CD4-positive, alpha-beta T cell treated with Interleukin-1 beta for 1 hour (primary cell): ENCODE measurements at places on chromosomes 11 and 22.

DNA sequence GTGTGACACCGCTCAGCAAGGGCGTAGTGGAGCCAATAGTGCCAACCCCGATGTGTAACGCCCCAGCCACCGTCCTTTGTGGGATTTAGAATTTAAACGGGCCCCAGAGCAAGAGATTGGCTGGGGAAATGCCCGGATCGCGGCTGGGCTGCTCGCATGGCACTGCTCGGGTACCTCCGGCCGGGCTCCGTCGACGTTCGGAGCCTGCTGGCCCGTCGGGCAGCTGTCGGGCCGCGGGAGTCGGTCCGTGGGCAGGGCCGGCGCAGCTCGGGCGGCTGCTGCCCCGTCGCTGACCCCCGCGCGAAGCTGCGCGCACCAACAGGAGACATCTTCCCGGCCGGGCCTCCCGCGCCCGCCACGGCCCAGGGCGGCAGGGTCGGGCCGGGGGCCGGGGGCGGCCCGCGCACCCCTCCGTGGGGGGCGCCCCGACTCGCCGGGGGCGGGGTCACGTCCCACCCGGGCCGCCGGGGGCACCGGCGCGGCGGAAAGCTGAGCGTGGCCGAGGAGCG is 1.3 kb upstream of the KDM2A start:
- DNase-seq = peak; percentile 38

GRCh38 chr11:78564490-78565467 is 9.9 kb downstream of the NARS2 start:
- DNase-seq = peak; percentile 9

DNA sequence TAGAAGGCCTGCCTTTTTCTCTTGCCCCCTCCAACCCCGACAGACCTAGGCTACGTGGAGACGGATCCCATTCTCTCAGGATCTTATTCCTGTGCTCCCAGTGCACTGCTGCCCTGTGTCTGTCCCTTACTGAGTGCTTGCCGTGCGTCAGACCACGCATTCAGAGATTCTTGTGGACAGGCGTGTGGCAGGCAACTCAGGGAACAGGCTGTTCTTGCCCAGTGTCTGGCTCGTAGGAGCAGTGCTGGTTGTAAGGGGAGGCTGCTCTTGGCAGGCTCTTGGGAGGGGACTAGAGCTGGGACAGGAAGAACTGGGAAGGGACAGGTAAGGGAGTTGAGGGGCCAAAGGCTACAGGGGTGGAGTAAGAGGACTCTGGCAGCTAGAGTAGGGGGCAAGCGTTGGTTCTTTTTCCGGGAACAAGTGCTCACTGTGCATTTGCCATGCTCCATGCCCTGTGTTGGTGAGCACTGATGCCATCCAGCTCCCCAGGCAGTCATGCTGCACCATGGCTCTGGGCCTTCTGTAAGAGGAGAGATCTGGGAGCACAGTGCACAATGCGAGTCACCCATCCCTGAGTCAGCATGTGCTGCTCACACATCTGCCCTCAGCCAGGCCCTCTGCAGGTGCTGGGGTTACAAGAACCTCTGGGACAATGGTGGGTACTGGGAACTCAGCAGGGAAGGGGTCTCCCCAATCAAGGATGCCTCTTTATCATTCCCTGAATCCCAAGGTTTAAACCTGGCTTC is 119.1 kb downstream of the TBC1D22A start:
- DNase-seq = no peak

DNA sequence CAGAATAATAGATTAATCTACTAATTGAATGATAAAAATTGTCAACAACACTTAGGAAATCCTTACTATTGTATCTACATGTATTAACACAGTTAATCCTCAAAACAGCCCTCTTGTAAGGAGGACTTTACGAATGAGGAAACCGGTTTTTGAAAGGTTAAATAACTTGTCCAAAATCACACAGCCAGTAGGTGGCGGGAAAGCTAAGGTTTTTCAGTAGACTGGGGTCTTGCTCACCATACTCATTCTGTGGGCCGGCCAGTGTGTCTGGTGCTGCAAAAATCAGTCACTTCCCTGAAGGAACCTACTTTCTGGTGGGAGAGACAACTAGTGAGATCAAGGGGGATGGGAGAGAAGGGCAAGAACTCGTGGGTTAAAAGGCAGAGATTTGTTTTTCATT is 3.8 kb downstream of the DCPS start:
- no peak for DNase-seq

DNA sequence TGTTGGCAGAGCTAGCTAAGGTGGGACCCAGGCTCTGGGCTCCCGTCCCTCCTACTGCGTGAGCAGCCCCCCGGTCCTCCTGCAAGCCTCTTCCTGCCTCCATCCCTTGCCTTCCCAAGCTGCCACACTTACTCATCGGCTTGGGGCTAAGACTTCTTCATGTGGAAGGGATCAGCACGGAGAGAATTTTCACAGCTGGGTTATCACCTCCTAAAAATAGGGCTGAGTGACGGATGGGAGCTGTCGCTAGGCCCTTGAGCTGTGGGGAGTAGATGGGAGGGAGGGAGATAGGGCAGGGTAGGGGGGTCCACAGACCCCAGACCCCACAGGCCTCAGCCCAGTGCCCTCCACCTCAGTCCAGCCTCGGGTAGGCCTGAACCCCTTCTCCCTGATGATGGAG is 41.0 kb downstream of the FLRT1 start:
- no peak for DNase-seq

GRCh38 chr11:101336155-101336554 is 206.5 kb upstream of the PGR start:
- DNase-seq = no peak
